ENCODE measurements at places on chromosomes 16 and 17.

DNA sequence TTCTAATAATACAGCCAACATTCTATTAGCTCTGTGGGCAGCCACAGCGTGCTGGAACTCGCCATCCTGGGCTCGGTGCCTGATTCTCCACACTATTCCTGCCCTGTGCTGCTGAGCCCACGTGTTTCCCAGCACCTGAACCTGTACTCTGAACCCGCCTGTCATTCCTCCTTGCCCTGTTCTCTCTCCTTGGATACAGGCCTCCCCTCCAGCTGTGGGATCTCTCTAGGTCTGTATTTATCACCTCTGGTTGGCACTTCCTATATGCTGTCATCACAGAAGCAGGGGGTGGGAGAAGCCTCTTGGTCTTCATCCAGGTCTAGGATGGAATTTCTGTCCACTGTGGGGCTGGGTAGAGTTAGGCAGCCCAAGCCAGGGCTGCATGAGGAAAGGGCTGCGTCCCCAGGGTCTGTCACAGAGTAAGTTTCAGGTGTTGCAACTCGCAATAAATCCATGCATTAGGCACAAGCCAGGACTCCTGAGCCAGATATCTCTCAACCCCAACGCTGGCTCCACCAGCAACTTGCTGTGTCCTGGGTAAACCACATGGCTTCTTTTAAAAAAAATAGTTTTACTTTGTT lies 56.0 kb downstream of the ABAT start:
- DNase-seq, result no peak

DNA sequence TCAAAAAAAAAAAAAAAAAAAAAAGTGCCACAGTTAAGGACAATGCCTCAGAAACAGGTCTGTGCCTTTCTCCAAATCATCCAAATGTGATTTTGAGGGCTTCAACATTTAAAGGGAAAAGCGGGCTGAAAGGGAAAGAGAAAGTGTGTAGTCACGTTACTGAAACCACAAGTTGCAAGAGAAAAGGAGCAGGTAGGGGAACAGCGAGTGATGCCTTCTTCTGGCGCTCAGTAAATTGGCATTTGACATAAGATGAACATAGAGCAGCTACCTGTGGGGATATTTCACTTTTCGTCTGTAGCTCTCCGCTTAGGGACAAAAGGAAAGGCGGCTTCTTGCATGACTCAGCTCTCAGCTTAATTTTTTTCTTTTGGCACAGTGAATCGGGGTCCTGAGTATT lies 11.1 kb downstream of the CMTM2 start:
- peak; percentile 32 for DNase-seq

- DNase-seq, result no peak
Measured at GRCh38 chr17:73414171-73414955, 102.6 kb upstream of the CDC42EP4 start.

- DNase-seq, result no peak
Measured at GRCh38 chr17:74757502-74757901, 9.1 kb downstream of the NHERF1 start.

- DNase-seq, result no peak
Measured at GRCh38 chr17:48588528-48588927, 1.5 kb downstream of the HOXB3 start.

- no peak for DNase-seq
Measured at GRCh38 chr16:55577887-55578286, 11.4 kb downstream of the CAPNS2 start.

DNA sequence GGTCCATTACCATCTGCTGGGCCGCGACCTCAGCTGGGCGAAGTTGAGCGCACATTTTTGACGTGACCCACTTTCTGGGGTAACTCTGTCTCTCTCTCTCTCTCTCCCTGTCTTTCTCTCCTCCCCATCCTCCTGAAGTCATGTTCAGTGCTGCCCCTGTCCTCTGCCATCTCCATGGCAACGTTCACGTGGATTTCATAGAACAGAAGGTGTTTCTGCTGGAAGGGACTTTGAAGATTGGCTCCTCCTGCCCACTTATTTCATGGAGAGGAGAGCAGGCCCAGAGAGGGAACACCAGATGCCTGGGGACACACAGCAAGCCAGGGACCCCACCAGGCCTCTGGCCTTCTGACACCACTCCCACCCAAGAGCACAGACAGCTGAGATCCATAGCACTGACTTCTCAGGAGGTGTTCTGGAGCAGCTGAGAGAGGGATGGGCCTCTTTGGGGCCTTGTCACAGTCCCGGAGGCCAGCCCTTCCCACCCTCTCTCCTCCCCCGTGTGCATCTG lies 4.2 kb upstream of the CCNF start:
- no peak for DNase-seq

- no peak for DNase-seq
Measured at GRCh38 chr16:14307059-14307526, 236.0 kb downstream of the MRTFB start.

DNA sequence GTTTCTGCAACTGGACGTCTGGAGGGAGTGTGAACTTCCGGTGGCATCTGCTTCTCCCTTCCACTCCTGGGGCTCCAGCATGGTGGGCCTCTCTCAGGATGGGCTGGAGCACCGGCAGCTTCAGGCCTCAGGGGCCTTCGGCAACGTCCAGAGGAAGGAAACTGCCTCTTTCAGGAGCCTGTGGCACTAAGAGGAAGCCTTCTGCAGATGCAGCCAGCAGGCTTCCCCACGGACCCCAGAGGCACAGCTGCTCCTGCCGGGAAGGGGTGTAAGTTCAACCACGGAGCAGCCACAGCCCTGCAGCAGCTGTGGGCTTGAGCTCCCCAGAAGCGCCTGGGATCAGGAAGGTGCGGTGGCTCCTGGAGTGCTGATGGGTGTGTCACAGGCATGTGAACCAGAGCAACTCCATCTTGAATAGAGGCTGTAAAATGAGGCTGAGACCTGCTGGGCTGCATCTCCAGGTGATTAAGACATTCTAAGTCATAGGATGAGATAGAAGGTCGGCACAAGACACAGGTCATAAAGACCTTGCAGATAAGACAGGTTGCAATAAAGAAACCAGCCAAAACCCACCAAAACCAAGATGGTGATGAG lies 50.8 kb upstream of the KLHDC4 start:
- no peak for DNase-seq

GRCh38 chr17:69916761-69917160 lies 158.3 kb upstream of the KCNJ16 start:
- DNase-seq, result no peak

DNA sequence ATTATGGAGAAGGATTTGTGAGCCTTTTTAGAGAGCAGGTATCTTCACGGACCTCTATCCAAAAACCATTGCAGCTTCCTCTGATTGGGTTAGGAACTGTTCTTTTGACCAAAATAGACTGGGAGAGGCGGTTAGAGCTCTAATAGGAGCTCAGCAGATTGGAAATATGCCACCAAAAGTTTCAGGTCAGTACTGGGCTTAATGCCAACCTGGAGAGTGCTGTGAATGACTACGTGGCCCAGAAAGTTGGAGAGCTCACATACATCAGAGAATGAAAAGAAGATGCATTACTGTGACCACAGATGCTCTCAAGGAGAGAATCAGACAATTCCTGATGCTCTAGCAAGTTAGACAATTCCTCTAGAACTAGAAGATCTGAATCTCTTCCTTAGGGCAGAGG lies 86.5 kb downstream of the ABCA8 start:
- no peak for DNase-seq

- no peak for DNase-seq
Measured at GRCh38 chr16:50591800-50592771, 43.9 kb downstream of the NKD1 start.

GRCh38 chr16:72902206-72902605 lies 145.7 kb downstream of the ZFHX3 start:
- no peak for DNase-seq

GRCh38 chr16:73418691-73419090 lies 370.8 kb upstream of the ZFHX3 start:
- no peak for DNase-seq

GRCh38 chr17:36196131-36196486 lies 449 bp downstream of the CCL3L1 start:
- no peak for DNase-seq

DNA sequence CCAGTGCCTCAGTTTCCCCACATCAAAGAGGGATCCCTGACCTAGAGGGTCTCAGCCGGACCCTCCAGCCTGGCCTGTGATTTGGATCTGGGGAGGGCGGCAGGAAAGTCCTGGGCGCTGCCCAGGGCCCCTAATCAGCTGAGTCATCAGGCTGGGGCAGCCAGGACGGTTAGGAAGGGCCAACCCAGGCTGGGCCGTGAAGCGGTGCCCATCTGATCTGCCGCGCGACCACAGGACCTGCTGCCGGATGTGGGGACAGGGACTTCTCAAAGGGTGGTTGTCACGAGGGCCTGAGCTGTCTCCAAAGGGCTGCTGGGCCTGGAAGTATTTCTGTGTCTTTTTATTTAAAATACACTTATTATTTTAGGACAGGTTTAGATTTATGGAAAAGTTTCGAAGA lies 4.4 kb downstream of the TPSAB1 start:
- DNase-seq, result no peak

DNA sequence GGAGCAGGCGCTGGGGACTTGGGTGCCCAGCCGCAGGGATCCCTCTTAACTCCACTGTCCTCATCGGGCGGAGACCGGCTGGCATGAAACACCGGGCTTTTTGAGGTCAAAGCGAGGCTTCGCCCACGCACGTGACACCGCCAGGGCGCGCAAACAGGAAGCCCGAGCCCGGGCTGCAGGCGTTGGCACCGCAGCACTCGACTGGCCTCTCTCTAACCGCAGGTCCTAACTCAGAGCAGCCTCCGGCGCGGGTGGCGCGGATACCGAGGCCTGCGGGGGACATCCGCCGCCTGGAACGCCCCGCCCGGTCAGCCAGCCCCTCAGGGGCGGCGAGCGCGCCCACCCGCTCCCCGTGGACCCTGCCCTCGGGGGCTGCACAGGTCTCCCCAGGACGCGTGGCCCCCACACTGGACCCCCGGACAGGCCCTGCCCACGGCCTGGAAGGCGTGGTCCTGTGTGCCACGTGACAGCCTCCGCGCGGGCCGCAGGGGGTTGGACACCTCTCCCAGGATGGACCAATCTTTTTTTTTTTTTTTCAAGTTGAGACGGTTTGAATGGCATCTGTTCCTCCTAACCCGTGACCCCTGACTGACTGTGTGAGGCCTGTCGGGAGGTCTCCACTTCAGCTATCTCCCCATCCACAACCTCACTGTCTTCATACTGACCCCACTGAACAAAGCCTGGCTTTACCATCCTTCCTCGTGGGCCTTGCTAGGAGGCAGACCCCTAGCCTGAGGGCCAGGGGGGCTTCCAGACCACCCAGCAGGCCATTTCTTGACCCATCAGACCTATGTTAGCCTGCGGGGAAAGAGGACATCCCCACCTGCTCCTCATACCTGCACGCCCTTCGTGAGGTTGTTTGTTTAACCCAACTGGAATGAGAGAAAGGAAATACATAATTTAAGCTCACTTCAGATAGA lies 8.4 kb upstream of the SLC47A2 start:
- no peak for DNase-seq

- DNase-seq, result no peak
Measured at GRCh38 chr16:51747329-51747728, 596.3 kb upstream of the SALL1 start.

All from CD8-positive, alpha-beta memory T cell (primary cell).